AG10803 (cell line): ENCODE measurements at places on chromosomes 11 and 22.

DNA sequence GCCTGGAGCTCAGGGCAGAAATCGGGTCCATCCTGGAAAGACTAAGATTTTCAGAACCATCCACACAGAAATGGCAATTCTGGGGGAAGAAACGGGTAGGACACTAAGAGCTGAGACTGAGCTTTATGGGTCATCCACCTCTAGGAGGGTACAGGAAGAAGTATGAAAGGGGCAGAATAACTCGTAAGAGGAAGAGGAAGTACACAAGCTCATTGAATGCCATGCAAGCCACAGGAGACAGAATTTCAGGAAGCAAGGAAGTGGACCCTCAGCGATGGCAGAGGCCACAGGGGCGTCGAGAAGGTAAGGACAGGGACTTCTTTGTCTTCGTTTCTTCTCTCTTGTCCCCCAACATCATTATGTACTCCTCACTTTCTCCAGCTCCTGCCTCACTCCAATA is 169.6 kb downstream of the MAML2 start:
- no peak for DNase-seq

GRCh38 chr11:2443881-2444820 is at the start of gene TRPM5:
TRPM5 (minus strand) TSS chr11:2444514; CDS start chr11:2423036, 21,478 bp downstream.
- DNase-seq = no peak

DNA sequence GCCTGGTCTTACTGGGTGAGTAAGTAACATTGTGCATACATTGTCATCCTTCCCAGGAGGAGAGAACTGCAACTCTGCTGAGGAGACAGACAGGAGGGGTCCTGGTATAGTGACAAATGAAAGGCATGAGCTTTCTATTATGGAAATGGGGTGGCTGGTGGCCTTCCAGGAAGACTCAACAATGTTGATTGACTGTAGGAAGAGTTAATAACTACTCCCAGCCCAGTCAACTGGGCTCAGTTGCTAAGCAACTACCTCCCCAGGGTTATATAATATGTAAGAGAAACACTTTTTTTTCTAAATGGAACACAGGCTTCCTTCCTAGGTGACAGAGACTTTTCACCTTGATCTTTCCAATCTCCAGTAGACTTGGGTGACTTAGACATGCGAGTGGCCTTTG is 28.2 kb downstream of the SEZ6L start:
- DNase-seq = no peak

GRCh38 chr22:50498322-50498890 is 9.1 kb downstream of the LMF2 start:
- peak; percentile 40 for DNase-seq
